Breast epithelium (tissue), 4 donors: ENCODE measurements at places on chromosomes 7 and 10. TPM values are rescaled to one million over a fixed set of nuclear protein-coding genes. Genes with fewer than 3 reads are reported as not detected.

AKR1C2 gene
- 259 TPM for total RNA-seq

GIMAP8 gene
- total RNA-seq = 11.5 TPM

SPDYE2B gene
- not detected for total RNA-seq

PRPS1L1 gene
- total RNA-seq = not detected

METTL27 gene
- 1.6 TPM for total RNA-seq

UCMA gene
- not detected for total RNA-seq

MIOS gene
- 59.9 TPM for total RNA-seq

GPR15LG gene
- total RNA-seq = not detected

LIPK gene
- total RNA-seq = not detected

FAM13C gene
- 13.9 TPM for total RNA-seq

PAXIP1 gene
- 25.3 TPM for total RNA-seq

NUTM2E gene
- total RNA-seq = not detected

ASZ1 gene
- not detected for total RNA-seq

GRCh38 chr7:37908221-37908788 is 8.3 kb downstream of the SFRP4 start:
- H3K4me1 ChIP-seq = no peaks in the 10 kb centered on the region
- H3K36me3 ChIP-seq = no peaks in the 10 kb centered on the region
- DNase-seq = no peak

GRCh38 chr10:6597478-6597877 is 17.4 kb upstream of the PRKCQ start:
- H3K27ac ChIP-seq = no peak overlapping the region
- no peak for DNase-seq
- no peak overlapping the region for H3K4me3 ChIP-seq
- no peaks in the 10 kb centered on the region for H3K36me3 ChIP-seq
- no peaks in the 10 kb centered on the region for H3K4me1 ChIP-seq

GRCh38 chr10:103062854-103063590 is 130.1 kb downstream of the NT5C2 start:
- H3K4me1 ChIP-seq = no peaks in the 10 kb centered on the region
- no peak overlapping the region for H3K27ac ChIP-seq
- no peak for DNase-seq
- no peaks in the 10 kb centered on the region for H3K27me3 ChIP-seq
- H3K36me3 ChIP-seq = no peaks in the 10 kb centered on the region

DNA sequence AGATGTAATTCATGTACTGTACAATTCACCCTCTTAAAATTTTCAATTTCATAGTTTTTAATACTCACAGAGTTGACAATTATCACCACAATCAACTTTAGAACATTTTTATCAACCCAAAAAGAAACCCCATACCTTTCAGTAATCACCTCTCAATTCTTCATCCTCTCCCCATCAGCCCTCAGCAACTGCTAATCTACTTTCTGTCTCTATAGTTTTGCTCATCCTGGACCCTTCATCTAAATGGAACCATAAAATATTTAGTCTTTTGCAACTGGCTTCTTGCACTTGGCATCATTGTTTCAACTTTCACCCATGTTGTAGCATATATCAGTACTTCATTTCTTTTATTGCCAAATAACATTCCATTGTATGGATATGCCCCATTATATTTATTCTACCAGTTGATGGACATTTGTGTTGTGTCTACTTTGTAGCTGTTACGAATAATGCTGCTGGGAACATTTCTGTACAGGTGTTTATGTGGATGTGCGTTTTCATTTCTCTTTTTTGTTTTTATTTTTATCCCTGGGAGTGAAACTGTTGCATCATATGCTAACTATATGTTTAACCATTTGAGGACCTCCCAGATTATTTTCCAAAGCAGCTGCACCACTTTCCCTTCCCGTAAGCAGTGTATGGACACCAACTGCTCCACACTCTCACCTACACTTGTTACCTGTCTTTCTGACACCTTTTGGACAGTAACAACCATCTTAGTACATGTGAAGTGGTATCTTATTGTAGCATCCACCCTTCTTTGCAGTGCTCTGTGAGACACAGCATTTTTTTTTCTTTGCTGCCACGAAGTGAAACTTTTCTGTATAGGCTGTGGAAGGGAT is 65.4 kb upstream of the APBB1IP start:
- no peaks in the 10 kb centered on the region for H3K27me3 ChIP-seq
- no peak overlapping the region for H3K4me3 ChIP-seq
- H3K27ac ChIP-seq = no peak overlapping the region
- DNase-seq = no peak
- H3K36me3 ChIP-seq = no peaks in the 10 kb centered on the region
- no peaks in the 10 kb centered on the region for H3K4me1 ChIP-seq

GRCh38 chr7:28573651-28574301 is 161.5 kb downstream of the CREB5 start:
- peaks cover 27% of the 10 kb centered on the region for H3K27me3 ChIP-seq
- no peaks in the 10 kb centered on the region for H3K4me1 ChIP-seq
- no peak for DNase-seq
- H3K27ac ChIP-seq = no peak overlapping the region
- no peaks in the 10 kb centered on the region for H3K36me3 ChIP-seq

DNA sequence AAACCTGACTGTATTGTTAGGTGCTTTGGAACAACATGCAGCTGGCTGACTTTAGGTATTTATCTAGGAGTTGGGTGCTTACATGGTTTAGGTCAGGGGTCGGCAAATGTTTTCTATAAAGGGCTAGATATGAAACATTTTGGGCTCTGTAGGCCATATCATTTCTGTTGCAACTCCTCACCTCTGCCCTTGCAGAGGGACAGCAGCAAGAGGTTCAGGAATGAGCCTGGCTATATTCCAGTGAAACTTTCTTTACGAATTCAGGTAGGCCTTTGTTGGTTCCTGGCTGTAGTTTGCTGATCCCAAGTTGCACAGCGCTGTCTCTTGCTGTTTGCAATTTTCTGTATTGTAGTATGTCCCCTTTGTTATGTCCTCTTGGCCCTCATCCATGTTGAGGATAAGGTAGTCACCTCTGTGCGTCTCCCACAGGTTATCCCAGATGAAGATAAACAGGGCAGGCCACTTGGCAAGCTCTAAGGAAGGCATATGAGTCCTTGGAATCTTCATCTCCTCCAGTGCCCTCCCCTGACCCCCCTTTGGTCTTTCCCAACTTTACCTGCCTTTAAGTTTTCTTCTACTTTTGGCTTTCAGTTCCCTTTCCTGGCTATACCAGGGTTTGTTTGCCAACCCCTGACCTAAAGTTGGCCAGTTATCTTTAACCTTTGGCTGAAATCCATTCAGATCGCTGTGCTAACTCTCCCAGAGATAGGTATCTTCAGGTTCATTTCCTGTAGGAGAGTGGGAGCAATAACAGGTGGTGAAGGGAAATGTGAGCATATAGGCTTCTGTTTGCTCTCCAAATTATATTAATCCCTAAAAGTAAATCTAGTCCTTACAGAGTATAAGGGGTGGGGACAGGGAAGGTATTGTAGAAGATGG is 36.1 kb downstream of the SGPL1 start:
- H3K4me1 ChIP-seq = no peaks in the 10 kb centered on the region
- no peaks in the 10 kb centered on the region for H3K27me3 ChIP-seq
- DNase-seq = no peak
- no peak overlapping the region for H3K4me3 ChIP-seq

GRCh38 chr10:16741540-16741939 is 75.7 kb downstream of the RSU1 start:
- DNase-seq = no peak
- H3K36me3 ChIP-seq = no peaks in the 10 kb centered on the region
- H3K27ac ChIP-seq = no peak overlapping the region
- no peaks in the 10 kb centered on the region for H3K4me1 ChIP-seq
- no peak overlapping the region for H3K4me3 ChIP-seq

DNA sequence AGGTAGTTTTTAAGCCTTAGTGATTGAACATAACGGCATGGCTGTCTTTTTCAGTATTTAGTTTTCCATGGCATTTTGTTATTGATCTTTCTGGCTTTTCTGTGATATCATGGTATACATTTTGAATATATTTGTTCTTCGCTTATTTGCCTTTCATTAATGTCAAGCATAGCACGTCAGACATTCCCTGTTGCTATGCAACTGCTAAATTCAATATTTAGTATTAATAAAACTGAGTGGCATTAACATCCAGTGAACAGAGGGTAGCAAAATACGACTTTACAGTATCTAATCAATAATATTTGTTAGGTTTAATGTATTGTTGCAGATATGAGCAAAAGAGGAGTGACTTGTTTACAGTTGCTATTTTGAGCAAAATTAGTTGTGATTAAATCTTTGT is 72.5 kb downstream of the LCOR start:
- no peaks in the 10 kb centered on the region for H3K36me3 ChIP-seq
- H3K27me3 ChIP-seq = no peaks in the 10 kb centered on the region
- H3K4me3 ChIP-seq = no peak overlapping the region
- H3K27ac ChIP-seq = no peak overlapping the region
- H3K4me1 ChIP-seq = no peaks in the 10 kb centered on the region
- DNase-seq = no peak

DNA sequence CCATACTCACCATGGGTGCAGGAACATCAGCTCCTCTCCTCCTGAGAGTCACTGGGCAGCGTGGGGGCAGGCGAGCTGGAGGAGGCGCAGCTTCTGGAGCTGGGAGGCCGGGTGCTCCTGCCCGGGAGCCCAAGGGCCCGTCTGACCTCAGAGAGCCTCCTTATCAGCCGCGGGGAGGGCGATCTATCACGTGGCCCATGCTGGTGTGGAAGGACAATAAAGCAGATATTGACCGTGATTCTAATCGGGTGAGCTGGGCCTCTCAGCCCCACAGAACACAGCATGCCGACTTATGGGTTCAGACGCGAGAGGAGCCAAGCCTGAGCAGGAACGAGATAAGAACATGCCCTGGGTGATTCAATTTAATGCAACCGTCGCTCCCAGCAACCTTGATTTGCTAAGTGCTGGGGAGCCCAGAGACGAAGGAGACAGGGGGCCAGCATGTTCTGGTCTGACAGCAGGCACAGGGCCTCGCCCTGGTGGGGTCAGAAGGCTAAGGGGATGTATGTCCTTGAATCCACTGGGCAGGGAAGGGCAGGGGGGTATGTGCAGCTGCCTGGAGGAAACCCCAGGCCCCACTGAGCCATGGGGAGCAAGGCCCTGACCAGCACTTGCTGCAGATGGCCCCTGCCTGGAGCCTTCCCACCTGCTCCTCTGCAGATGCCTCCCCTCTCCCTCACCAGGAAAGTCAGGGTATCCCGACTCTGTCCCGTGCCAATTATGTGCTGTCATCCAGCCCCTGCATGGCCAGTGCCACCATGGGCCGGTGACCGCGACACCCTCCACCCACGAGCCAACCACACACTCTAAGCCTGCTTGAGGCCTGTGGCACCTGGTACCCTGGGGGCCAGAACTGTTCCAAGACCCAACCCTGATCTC is 95.3 kb upstream of the RET start:
- H3K4me1 ChIP-seq = no peaks in the 10 kb centered on the region
- no peak overlapping the region for H3K4me3 ChIP-seq
- H3K27ac ChIP-seq = no peak overlapping the region
- no peaks in the 10 kb centered on the region for H3K27me3 ChIP-seq

- no peaks in the 10 kb centered on the region for H3K27me3 ChIP-seq
- H3K27ac ChIP-seq = no peak overlapping the region
- no peak for DNase-seq
- H3K36me3 ChIP-seq = no peaks in the 10 kb centered on the region
- no peak overlapping the region for H3K4me3 ChIP-seq
Measured at GRCh38 chr10:44024356-44025116, 360.4 kb downstream of the CXCL12 start.

GRCh38 chr10:115772606-115773005 is 500.4 kb downstream of the GFRA1 start:
- no peak for DNase-seq
- no peak overlapping the region for H3K4me3 ChIP-seq
- no peaks in the 10 kb centered on the region for H3K4me1 ChIP-seq

- no peaks in the 10 kb centered on the region for H3K4me1 ChIP-seq
- no peaks in the 10 kb centered on the region for H3K36me3 ChIP-seq
- H3K27me3 ChIP-seq = no peaks in the 10 kb centered on the region
Measured at GRCh38 chr7:27080844-27081436, 14.9 kb downstream of the HOXA1 start.

- H3K36me3 ChIP-seq = no peaks in the 10 kb centered on the region
- H3K4me3 ChIP-seq = no peak overlapping the region
- DNase-seq = no peak
- no peaks in the 10 kb centered on the region for H3K4me1 ChIP-seq
- H3K27ac ChIP-seq = no peak overlapping the region
Measured at GRCh38 chr10:53846809-53847208, 954.2 kb downstream of the PCDH15 start.

- H3K4me1 ChIP-seq = no peaks in the 10 kb centered on the region
- H3K36me3 ChIP-seq = no peaks in the 10 kb centered on the region
- no peaks in the 10 kb centered on the region for H3K27me3 ChIP-seq
- H3K27ac ChIP-seq = peak overlapping the region; percentile 74
Measured at GRCh38 chr7:40700653-40701421, 566.0 kb downstream of the SUGCT start.
